ENCODE measurements at places on chromosomes 4 and X.

- DNase-seq, result no peak
Observed at GRCh38 chrX:110118530-110118929, 115.6 kb downstream of the TMEM164 start.

GRCh38 chrX:68686097-68686977 lies 38.9 kb downstream of the STARD8 start:
- peak; percentile 45 for DNase-seq

DNA sequence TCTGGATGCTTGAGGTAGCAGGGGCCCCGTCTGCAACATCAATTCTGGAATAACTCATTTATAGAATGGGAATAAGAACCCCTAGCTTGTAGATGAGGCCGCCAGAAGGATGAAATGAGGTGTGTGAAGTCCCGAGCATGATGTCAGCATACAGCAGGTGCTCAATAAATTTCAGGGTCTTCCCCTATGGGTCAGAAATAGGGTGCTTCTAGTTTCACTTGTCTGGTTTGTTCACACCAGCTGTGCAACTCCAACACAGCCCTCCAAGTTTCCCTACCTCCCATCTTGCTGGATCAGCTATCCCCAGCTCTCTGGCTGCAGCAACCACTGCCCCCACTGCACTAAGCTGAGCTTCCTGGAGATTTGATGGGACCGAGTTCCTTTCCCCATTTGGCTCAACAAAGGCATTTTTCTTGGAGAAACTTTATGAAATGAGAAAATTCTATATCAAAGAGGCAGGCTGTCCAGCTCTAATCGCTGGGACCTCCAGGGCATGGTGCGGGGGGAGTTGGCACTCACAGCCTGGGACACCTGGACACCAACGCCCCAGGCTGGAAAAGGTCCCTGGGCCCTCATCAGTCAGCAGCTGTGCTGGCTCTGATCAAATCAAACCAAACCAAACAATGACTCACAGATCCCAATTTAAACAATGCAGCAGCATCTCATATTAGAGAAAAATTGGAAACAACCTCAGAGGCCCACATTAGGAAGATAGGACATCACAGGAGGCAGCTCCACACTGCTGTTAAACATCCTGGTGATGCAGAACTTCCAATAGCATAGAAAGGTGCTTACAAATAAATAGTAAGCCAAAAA lies 13.3 kb downstream of the SLC2A9 start:
- peak; percentile 43 for DNase-seq

DNA sequence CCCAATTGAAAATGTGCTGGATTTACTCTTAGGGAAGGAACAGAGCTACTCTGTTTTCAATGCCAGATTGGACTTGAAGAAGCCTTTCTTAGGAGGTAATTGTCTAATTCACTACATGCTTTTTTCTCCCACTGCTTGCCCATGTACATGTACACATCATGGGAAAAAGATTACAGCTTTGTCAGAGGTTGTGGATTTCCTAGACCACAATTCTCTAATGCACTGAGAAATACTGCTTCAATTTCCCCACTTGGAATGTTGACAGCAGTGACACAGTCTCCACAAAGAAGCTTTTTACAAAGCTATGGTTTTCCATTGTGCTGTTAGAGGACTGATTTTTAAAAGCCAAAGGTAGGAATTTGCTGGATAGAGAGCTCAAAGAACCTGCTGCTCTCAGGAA lies 19.5 kb downstream of the ZAR1 start:
- DNase-seq, result peak; percentile 7

- no peak for DNase-seq
Observed at GRCh38 chr4:16835597-16836247, 62.7 kb downstream of the LDB2 start.

DNA sequence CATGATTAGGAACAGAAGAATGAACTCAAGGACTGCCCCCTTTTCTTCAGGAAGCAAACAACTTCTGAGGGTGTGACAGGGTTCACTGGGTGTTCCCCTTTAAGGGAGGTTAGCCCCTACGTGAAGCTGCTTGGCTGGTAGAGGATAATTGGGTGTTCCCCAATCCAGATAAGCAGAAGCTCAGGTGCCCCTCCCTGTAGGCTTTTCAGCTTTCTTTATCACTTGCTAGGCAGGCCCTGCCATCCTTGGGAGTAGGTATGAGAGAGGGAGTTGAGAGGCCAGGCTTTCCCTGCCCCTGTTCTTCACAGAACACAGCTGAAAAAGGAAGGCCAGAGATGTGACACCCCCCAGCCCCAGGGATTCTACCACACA lies 44.2 kb downstream of the RTL9 start:
- DNase-seq, result no peak

DNA sequence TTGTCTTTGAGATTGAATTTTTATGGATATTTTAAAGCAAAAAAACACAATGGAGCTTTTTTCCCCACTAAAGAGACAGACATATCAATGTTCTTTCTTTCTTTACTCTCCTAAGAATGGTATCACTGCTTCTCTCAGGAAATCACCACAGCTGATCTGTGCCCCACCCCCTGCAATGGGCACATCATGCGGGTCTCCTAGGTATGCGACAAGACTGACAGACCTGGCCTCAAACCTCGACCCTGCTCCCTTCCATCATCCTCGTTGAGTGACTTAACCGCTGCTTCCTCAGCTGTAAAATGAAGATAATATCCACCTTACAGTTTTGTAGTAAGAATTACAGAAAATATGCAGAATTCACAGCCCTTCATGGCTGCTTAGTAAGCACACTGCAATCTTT lies 58.3 kb downstream of the LEF1 start:
- DNase-seq, result no peak

- peak; percentile 1 for DNase-seq
Observed at GRCh38 chrX:18026166-18026565, 165.1 kb upstream of the RAI2 start.

GRCh38 chr4:42965326-42965725 lies 72.8 kb downstream of the GRXCR1 start:
- DNase-seq, result no peak

DNA sequence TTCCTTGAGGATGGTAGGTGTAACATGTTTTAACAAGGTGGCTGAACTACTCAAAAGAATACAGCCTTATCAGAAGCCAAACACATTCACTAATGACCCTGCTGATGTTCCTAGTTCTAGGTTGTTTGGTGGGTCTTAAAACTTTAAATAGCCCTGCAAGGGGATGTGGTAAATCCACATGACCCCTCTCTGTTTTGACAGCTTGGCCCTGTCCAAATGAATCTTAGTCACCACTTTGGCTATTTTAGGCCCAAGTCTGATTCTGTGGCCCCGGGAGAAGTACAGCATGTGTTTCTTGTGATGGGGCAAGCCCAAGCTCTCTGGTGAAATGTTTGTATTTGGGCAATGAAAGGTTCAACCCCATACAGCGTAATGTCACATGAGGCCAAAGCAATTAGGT lies 54.5 kb upstream of the GPR34 start:
- DNase-seq, result peak; percentile 35

GRCh38 chrX:41116948-41117347 lies 31.7 kb downstream of the USP9X start:
- DNase-seq, result no peak

- no peak for DNase-seq
Observed at GRCh38 chrX:131288188-131288587, 918 bp downstream of the IGSF1 start.

- no peak for DNase-seq
Observed at GRCh38 chr4:48930654-48931053, 24.1 kb upstream of the OCIAD2 start.

DNA sequence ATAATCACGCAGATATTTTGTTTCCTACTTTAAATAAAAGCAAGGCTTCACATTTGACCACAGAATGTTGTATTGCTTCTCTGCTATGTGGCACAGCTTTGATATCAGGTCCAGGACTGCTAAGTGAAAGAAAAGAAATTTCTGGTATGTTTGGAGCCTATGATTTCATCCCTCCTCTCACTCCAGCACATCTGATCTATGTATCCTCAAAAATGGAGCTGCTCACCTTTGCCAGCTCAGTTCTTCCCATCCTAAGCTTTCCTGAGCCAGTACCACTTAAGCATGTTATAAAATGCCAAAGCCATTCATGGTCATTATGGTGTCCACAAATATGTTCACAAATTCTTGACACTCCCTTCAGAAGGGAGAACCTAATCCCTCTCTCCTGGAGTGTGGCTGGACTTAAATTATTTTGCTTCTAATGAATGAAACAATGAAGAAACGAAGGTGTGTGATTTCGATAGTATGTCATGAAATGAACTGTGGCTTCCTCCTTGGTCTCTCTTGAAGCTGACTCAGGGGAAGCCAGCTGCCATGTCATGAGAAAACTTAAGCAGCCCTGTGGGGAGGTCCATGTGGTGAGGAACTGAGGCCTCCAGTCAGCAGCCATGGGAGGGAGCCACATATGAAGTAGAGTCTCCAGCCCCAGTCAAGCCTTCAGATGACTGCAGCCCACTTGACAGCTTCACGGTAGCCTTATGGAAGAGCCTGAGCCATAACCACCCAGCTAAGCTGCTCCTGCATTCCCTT lies 207.7 kb downstream of the MGST2 start:
- DNase-seq, result no peak

GRCh38 chr4:54384563-54384962 lies 155.5 kb downstream of the PDGFRA start:
- DNase-seq, result peak; percentile 54

DNA sequence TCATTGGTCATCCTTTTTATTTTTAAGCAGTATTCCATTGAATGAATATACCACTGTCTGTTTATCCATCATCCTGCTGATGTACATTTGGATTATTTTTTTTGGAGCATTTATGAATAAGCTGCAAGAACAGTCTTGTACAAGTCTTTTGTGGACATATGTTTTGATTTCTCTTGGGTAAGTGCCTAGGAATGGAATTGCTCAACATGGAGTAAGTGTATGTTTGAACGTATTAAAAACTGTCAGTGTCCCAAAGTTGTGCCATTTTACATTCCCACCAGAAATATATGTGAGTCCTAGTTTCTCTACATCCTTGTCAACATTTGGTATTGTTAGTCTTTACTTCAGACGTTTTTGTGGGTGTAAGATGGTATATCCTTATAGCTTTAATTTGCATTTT lies 287.0 kb upstream of the POF1B start:
- DNase-seq, result no peak

GRCh38 chr4:31735004-31735403 lies 1014.8 kb downstream of the PCDH7 start:
- DNase-seq, result no peak

DNA sequence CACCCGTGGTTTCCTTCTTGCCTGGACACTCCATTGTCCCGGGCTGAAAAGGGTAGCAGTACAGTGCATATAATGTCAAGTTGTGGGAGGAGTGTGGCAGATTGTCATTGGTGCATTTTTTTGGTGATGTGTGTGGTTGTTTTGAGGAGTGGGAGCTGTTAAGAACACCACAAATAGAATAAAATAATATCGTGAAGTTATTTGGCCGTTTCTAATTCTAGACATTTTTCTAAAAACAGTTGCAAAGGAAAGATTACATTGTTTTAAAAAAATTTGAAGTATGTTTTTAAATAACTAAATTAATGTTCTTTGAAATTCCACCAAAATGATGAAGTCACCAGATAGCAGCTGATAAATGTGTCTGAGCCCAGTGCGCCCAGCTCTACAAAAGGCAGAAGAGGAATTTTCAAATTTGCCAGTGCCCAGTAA lies 1.3 kb downstream of the PKD2 start:
- DNase-seq, result peak; percentile 30

DNA sequence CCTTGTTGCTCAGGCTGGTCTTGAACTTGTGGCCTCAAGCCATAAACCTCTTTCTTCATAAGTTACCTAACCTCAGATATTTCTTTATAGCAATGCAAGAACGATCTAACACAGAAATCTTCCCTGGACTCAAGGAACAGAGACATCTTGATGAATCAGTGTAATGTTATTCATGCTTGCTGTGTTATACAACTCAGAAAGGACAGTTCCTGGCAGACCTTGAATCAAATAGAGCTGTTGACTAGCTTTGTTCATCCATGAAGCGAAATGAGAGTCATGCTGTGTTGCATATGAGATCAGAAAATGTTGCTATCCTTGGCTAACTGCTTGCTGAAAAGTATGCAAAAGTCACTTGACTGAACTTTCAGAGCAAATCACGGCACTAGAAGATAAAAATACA lies 72.6 kb upstream of the ARHGAP24 start:
- peak; percentile 95 for DNase-seq

- no peak for DNase-seq
Observed at GRCh38 chrX:65987811-65988210, 52.1 kb downstream of the VSIG4 start.

DNA sequence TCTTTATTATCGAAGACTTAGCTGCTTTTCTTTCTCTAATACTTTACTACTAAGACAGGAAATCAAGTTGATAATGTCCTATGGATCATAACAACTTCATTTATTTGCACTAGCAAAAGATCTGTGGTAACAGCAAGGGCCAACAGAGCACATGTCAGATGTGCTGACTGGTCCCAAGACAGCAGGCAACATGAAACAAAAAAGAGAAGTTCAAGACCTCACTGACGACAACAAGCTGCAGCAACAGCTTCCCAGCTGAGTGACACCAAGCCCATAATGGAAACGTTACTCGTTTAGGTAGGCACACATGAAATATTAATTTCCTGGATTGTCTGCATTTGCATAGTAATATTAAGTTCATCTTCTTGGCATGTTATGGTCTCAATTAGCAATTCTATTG lies 126.9 kb downstream of the UNC5C start:
- no peak for DNase-seq

DNA sequence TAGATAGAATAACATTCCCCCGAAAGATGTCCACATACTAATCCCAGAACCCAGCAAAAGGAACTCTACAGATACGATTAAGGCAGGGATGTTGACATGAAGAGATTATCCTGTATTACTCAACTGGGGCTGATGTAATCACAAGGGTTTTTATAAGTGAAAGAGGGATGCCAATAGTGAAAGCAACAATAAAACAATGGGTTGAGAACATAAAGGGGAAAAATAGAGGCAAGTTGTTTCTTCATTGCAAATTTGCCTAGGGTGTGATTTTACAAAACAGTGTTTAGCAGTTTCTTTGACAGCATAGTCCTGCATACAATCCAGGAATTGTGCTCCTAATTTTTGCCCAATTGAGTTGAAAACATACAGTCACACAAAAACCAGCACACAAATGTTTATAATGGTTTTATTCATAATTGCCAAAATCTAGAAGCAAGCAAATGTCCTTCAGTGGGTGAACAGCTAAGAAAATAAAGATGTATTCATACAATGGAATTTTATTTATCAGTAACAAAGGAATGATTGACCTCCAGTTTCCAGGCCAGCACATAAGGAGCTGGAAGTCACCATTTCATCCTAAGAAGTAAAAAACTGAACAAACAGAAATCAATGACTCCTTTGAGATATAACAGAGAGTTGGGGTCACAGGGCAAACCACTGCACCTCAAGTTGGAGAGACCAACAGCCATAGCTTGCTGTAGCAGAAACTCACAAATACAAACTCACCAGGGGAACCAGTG lies 107.2 kb downstream of the CENPC start:
- DNase-seq, result peak; percentile 68

- peak; percentile 81 for DNase-seq
Observed at GRCh38 chr4:156388826-156389225, 435.2 kb upstream of the CTSO start.

DNA sequence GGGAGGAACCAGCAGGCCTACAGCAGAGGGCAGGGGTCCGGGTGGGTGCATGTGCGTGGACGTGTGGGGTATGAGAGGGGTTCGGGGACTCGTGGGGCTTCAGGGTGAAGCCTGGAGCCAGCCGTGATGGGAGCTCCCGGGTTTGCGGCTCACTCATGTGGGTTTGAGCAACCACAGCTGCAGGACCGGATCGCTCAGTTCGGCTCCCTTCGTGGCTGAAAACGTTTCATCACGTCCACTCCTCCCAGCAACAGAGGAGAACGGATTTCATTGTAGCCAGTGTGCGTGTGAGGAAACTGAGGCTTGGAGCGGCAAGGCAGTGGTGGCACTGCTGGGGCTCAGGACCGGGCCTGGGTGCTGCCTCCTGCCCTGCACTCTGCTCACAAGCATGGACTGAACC lies 10.6 kb downstream of the BGN start:
- no peak for DNase-seq

All from fibroblast of mammary gland (primary cell).